AG08396 (cell line): ENCODE measurements at places on chromosomes 4 and X.

DNA sequence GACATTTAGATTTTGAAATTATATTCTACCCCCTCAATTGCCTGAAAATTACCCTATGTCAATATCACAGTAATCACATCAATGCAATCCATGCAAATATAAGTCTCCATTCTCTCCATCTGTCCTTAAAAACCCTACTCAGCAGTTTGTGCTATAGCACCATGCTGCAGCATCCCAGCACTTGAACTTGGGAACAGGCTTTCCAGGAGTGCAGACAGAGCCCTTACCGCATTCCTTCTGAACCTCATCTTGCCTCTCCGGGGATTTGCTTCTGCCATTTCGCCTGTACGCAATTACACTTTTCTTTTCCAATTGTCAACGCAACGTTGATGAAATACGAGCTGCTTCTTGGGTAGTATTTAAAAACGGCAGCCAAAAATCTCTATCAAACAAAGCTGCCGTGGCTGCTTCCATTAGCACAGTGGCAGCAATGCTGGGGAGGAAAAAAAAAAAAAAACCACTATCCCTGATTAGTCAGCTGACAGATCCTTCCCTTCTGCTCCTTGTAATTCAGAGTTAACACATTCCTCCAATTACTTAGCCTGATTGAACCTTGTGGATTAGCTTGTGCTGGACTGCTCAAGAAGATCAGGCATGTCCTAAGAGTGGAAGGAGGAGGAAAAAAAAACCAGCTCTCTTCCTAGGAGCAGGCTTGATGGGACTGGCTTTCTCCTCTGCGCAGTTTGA is 65.6 kb downstream of the MCF2 start:
- DNase-seq, result no peak

DNA sequence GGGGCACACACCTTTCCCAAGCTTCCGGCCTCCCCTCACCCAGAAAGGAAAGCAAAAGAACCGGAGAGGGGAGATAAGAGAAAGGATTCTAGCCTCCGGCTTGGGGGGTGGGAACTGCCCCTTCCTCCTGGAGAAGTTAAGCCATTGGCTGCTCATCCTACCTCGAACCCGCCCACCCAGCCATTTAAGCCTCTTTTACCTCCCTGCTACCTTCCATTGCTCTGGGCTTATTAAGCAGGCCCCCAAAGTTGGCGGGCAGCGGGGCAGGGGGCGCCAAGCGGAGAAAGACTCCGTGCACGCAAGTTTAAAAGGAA is 2.3 kb downstream of the MAML3 start:
- DNase-seq, result peak; percentile 82

DNA sequence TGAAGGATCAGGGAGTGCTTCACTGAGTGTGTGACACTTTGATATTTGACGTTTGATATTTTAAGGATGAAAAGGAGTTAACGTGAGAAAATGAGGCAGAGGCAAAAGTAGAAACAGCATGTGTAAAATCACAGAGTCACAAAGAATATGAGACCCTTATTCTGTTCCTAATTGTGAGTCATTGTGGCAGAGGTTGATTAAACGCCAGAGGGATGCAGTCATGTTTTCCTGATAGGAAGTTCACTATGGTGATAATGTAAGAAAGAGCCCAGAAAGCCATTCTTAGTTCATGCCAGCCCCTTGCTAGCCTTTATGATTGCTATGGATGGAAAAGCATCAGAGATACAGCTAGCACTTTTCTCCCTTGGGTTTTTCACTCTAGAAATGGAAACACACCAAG is 33.5 kb upstream of the IGSF1 start:
- DNase-seq, result no peak

GRCh38 chr4:150033081-150033480 is 45.2 kb upstream of the DCLK2 start:
- DNase-seq, result no peak
